AG04449 (cell line): ENCODE measurements at places on chromosomes 16 and 17.

- DNase-seq: no peak
These were observed 132.2 kb downstream of the RAP1GAP2 start for GRCh38 chr17:2928294-2928890.

DNA sequence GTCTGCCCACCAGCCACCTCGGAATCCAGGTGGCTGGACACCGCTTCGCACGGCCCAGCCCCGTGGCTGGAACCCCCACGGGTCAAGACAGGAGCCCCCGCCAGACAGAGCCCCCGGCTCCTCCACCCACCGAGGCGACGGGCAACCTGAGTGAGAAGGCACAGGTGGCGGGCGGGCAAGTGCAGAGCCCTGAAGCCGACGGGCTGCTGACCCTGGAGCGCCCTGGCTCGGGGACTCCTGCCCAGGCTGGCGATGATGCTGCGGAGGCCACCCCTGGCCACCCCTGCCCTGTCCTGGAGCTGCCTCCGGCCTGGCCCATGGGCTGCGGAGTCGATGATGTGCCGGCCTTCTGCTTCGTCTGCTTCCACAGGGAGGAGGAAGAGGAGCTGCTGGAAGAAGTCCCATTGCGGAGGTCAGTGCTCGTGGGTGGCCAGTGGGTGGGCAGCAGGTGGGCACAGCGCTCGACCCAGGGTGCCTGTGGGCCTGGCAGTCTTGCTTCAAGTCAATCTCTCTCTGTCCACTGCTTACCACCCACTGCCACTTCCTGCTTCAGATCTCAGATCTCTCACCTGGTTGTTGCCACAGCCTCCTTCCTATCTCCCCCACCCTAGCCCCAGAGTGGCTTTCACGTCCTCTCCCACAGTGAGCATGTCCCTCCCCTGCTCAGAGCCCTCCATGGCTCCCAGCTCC, 33.1 kb upstream of the SBK1 start:
- DNase-seq: no peak

- DNase-seq: no peak
These were observed 47.4 kb downstream of the PLXDC1 start for GRCh38 chr17:39104046-39104445.

- DNase-seq: no peak
These were observed 19.4 kb upstream of the SUPT4H1 start for GRCh38 chr17:58371300-58371950.

- DNase-seq: no peak
These were observed 137.0 kb downstream of the ANKFN1 start for GRCh38 chr17:56290101-56290801.

DNA sequence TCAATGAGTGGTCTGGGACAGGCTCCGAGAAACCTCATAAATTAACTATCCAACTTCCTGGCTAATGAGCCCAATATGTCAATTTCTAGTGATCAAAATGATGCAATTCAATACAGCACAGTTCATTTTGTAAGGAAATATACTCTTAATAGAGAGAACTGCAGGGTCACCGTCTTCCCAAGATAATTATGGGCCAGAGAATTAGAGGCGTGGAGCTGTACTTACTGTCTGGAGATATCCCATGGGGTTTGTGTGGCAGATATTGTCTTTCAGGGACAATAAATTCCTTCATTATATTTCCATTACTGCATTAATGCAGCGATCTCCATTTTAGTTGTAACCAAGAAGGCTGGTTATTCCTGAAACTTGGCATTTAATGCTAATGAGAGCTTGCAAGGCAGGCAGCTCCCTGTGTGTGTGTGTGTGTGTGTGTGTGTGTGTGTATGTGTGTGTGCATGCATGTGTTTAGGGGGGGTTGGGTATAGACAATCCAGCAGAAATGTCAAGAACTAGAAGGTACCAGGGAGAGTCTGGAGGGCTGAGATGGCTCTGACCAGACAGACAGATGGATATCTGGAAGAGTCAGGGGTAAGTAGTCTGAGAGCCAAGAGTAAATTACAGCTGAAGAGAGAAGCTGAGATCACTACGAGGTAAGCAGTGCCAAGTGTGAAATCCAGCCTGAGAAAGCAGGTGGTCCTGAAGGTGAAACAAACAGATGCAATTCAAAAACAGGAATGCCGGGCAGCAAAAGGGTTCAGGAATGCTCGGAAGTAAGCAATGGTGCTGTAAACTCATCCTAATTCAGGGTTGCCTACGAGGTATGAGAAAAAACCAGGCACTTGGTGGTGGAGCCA, 393.0 kb downstream of the CA10 start:
- DNase-seq: no peak

DNA sequence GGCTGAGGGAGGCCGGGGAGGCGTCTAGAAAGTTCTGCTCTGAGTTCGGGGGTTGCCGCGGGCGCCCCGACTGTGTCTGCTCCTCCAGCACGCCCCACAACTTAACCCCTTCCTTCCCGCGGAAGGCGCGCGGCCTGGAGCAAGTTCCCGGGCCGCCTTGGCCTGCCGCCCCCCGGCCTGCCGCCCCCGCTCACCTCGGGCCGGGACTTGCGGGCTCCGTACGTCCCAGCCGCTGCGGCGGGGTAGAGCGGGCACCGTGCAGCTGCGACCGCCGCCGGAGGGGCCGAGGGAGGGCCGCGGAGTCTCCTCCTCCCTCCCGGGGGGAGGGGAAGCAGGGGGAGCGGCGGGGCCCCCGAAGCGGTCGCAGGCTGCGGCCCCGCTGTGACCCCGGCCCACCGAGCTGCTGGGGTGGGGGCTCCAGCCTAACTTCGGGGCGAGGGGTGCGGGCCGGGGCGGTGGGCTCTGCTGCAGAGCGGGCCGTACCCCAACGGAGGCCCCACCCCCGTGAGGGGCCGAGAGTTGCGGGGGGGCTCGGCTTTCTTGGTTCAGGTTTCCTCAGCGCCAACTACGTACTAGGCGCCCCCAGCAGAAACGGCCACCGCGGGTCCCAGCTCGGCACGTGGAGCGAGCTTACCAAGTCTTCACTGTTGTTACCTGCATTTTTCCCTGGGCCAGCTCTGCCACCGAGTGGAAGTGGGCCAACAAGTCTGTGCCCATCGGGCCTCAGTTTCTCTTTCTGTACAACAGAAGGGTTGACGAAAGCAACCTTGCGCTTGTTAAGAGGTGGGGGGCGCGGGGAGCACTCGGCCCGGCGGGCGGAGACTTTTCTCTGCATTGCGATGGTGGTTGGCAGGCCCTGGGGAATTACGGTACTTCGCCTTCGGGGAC, at the start of gene CCDC102A:
CCDC102A (minus strand) TSS at position 266 of the 888 bp plus-strand sequence. CDS start 7,394 bp downstream, outside the sequence.
- no peak for DNase-seq

GRCh38 chr16:72187551-72187950, 15.6 kb upstream of the PMFBP1 start:
- DNase-seq: no peak

GRCh38 chr16:10937068-10937859, 5.0 kb downstream of the DEXI start:
- no peak for DNase-seq

GRCh38 chr17:15907290-15907689, 37.6 kb upstream of the ADORA2B start:
- DNase-seq: no peak

- no peak for DNase-seq
These were observed 16.0 kb downstream of the CSNK1D start for GRCh38 chr17:82257473-82257872.

DNA sequence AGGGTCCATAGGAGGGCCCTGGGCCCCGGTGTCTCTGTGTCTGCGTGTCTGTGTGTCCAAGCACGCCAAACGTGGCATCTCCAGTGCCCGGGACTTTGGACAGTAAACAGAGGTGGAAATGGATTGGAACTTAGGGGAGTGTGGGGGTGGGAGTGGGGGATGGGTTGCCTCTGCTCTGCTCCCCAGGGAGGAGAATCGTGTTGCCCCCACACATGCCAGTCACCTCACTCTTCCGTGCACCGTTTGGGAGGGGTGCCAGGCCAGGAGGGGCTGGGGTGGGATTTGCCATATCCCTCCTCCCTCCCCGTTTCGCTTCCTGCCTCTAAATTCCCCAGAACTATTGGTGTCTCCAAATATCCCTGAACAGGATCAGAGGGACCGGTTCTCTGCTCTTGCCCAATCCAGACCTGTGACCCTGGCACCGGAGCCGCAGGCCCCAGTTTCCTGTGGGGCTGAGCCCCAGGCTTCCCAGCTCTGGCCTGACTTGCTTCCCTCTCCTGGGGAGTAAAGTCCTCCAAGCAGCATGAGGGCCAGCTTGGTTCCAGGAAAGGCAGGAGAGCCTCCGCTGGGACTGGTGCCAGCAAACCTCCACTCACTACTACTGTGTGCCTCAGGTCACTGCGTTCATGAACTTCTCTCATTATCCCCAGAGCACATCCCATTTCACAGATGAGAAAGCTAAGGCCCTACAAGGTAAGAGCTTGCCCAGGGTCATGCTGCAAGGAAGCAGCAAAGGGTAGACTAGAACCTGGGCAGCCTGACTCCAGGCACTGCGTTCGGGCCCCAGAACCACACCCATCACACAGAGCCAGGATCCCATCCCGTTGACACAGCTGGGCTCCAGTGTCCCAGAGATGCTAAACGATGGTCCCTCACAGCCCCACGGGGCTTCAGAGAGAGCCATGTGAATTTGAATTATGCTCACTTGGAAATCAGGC, at the start of gene ASGR1:
ASGR1 (minus strand) TSS at position 54 of the 938 bp plus-strand sequence. CDS start 807 bp downstream, outside the sequence.
- DNase-seq: no peak

DNA sequence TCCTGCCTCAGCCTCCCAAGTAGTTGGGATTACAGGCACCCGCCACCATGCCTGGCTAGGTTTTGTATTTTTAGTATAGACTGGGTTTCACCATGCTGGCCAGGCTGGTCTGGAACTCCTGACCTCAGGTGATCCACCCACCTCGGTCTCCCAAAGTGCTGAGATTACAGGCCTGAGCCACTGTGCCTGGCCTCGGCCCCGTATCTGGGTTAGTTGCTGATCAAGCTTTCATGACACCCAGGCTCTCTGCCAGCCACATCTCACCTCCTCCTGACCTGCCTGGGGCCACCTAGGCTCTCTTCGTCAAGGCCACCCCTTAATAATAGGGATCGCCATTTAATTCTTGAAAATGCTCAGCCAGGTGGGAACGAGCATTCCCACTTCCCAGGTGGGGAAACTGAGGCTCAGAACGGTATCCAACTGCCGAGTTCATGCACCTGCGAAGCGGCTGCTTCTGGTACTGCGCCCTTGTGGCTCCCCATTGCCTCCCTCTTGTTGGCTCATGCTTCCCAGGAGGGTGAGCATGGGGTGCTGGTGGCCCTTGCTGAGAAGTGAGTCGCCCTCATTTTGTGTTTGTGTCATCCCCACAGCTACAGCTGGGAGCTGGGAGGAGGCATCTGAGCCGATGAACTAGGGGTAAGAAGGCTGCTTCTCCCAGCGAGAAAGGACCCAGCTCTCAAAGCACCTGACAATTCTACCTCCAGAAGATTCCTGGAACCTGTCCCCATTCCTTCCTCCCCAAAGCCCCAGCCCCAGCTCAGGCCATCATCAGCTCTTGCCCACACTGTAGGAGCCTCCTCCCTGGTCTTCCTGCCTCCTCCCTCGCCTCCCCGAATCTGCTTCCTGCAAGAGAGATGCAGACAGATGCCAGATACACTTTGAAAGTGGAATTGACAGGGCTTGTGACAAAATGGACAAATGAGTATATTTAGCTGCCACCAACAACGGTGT, 17.3 kb upstream of the SNN start:
- no peak for DNase-seq

DNA sequence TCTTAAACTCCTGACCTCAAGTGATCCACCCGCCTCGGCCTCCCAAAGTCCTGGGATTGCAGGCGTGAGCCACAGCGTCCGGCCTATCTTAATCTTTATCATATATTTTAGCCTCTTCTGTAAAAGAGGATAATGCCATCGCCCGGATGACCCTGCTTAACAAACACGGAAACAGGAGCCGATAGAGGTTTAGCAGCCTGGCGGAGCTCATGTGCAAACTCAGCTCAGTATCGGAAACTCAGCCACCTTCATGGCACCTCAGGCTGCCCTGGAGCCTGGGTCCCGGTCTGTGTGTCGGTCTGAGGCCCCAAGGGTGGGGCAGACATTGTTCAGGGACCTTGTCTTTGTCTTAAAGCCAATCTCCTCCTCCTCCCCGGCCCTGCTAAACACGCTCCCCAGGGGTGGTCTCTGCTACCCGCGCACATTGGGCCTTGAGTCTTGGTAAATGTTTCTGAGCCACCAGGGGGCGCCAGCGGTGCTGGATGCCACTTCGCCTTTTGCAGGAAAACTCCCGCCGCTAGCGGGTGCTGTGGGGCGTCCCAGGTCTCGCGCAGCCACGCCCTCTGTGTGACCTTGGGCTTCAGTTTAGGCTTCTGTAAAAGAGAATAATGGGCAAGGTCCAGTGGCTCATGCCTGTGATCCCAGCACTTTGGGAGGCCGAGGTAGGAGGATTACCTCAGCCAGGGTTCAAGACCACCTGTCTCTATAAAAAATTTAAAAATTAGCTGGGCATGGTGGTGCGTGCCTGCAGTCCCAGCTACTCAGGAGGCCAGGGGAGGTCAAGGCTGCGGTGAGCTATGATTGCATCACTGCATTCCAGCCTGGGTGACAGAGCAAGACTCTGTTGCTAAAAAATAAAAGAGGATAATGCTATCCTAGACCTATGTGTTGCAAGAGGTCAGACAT, 2.7 kb downstream of the CETP start:
- peak; percentile 36 for DNase-seq

- no peak for DNase-seq
These were observed 45.2 kb downstream of the SLC6A2 start for GRCh38 chr16:55700961-55701360.

- no peak for DNase-seq
These were observed 17.7 kb upstream of the MNT start for GRCh38 chr17:2418572-2418971.

DNA sequence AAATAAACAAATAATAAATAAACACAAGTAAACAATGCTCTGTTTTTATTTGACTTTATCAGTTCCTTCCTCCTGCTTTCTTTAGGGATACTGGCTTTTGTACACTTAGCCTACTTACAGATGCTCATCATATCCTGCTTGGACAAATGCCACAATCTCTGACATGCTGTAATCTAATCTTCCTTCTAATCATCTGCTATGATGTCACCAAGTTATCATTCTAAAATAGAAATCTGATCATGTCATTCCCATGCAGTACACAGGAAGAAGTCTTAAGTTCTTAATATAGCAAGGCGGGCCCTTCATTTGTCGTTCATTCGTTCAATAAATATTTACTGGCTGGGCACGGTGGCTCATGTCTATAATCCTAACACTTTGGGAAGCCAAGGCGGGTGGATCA, 9.1 kb upstream of the UBB start:
- peak; percentile 45 for DNase-seq

DNA sequence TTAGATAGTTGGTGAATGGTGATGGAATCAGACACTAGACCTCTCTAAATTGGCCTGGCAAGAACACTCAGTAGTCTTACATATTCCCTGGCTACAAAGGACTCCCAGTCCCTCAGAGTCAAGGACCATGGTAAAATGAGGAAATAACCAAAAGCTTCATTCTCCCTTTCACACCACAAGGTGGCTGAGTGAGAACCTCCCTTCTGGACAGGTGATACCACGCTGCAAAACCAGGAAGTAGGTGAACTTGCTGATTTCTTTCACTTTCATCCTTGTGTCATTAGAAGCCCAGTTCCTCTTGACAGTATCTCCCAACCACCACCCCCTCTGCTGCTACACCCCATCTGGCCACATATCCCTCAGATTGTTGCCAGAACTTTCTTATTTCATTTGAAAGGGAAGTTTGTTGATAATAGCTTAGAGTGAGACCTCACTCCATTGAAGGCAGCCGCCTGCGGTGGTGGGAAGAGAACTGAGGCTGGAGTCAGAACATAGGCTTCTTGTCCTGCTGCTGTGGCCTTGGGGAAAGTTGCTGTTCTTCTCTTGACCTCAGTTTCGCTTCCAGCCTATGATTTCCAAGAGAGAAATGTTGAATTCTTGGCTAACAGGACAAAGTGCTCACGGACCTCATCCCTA, 290.6 kb upstream of the CCL2 start:
- DNase-seq: no peak
